GM20000 (cell line): ENCODE measurements at places on chromosomes 6 and 20.

- no peak for DNase-seq
Observed at GRCh38 chr6:121848523-121849255, 413.2 kb downstream of the GJA1 start.

DNA sequence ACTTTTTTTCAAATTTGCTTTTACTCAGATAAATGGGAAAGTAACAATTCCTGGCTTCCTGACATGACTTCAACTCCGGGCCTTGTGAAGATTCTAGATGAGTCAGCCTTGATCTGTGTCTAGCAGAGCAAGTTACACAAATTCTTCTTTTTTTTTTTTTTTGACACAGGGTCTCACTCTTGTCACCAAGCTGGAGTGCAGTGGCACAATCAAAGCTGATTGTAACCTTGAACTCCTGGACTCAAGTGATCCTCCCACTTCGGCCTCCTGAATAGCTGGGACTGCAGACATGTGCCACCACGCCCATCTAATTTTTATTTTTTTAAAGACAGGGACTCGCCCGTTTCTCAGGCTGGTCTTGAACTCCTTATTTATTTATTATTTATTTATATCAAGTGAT, 7.3 kb upstream of the ARHGAP18 start:
- no peak for DNase-seq

- DNase-seq, result no peak
Observed at GRCh38 chr6:32761548-32761947, 1.8 kb downstream of the HLA-DQB2 start.

GRCh38 chr20:23407781-23408464, 13.4 kb downstream of the NAPB start:
- DNase-seq, result peak; percentile 48

DNA sequence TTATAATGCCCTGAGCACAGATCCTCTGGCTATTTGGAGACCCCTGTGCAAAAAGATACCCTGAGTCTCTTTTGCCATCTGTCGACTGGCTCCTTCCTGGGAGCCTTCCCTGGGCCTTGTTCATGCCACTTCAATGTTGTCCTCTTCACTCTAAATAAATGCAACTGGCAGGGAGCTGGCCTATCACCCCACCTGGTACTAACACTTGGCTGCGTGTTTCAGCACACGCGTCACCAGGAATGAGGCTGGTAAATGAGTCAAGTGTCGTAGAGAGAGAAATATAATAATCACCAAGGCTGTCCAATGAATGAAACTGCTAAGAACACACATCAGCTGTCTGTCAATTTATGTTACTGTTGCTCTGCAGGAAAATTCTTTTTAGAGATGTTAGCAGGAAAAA, 374.6 kb upstream of the JARID2 start:
- DNase-seq, result no peak
